ENCODE measurements at places on chromosomes 3 and 15. TPM values are rescaled to one million over a fixed set of nuclear protein-coding genes. Genes with fewer than 3 reads are reported as not detected.

The CCDC13 gene
- 0.30 TPM for total RNA-seq

The ANKUB1 gene
- not detected for total RNA-seq

The SPATA12 gene
- not detected for total RNA-seq

The AHSG gene
- not detected for total RNA-seq

The TM4SF18 gene
- total RNA-seq: 3.7 TPM

GRCh38 chr3:179949412-179949811, 87.3 kb downstream of the PEX5L start:
- no peak overlapping the region for H3K27ac ChIP-seq
- H3K36me3 ChIP-seq: no peaks in the 10 kb centered on the region
- H3K4me1 ChIP-seq: no peaks in the 10 kb centered on the region
- H3K27me3 ChIP-seq: peaks cover 15% of the 10 kb centered on the region

- H3K36me3 ChIP-seq: no peaks in the 10 kb centered on the region
- H3K27ac ChIP-seq: no peak overlapping the region
- no peaks in the 10 kb centered on the region for H3K4me1 ChIP-seq
- peaks cover 4% of the 10 kb centered on the region for H3K27me3 ChIP-seq
- H3K4me3 ChIP-seq: no peak overlapping the region
Observed at GRCh38 chr3:30044515-30044914, 561.9 kb upstream of the TGFBR2 start.

DNA sequence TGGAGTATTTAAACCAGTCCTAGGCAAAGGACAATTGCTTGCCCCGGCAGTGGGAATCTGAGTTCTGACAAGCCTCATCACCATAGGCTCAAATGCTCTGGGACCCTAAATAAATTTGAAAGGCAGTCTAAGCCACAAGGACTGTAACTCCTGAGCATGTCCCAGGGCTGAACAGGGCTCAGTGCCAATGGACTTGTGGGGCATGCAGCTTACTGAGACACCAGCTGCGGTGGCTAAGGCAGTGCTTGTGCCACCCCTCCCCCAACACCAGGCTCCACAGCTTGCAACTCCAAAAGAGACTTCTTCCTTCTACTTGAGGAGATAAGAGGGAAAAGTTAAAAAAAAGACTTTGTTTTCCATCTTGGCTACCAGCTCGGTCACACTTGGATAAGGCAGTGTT, 289.7 kb upstream of the DCBLD2 start:
- H3K4me1 ChIP-seq: peaks cover 29% of the 10 kb centered on the region
- no peak overlapping the region for H3K4me3 ChIP-seq
- peaks cover 16% of the 10 kb centered on the region for H3K36me3 ChIP-seq
- no peaks in the 10 kb centered on the region for H3K27me3 ChIP-seq

- no peaks in the 10 kb centered on the region for H3K4me1 ChIP-seq
- no peaks in the 10 kb centered on the region for H3K27me3 ChIP-seq
Observed at GRCh38 chr15:94353488-94353820, 122.1 kb downstream of the MCTP2 start.

- H3K27me3 ChIP-seq: no peaks in the 10 kb centered on the region
- peaks cover 8% of the 10 kb centered on the region for H3K36me3 ChIP-seq
- DNase-seq: no peak
- no peaks in the 10 kb centered on the region for H3K4me1 ChIP-seq
- H3K27ac ChIP-seq: no peak overlapping the region
- no peak overlapping the region for H3K4me3 ChIP-seq
Observed at GRCh38 chr3:141557961-141558706, 71.3 kb downstream of the RASA2 start.

DNA sequence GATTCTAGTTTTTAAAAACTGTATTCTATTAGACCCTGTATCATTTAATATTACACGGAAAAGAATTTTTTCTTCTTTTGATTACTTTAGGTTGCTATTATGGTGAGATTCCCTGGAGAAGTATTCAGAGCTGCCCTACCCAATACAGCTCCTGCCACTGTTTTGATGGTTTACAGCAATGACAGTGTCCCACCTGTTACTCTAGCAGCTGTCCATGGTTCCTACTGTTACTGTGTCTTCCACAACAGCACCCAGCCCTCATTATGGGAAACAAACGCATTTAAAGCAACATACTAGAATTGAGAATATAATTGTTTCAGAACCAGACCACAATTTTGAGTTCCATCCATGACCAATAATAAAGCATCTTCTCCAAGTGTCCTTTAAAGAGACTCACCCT, 450.7 kb downstream of the SHQ1 start:
- no peaks in the 10 kb centered on the region for H3K36me3 ChIP-seq
- no peak for DNase-seq
- H3K27me3 ChIP-seq: no peaks in the 10 kb centered on the region
- H3K4me1 ChIP-seq: peaks cover 38% of the 10 kb centered on the region

DNA sequence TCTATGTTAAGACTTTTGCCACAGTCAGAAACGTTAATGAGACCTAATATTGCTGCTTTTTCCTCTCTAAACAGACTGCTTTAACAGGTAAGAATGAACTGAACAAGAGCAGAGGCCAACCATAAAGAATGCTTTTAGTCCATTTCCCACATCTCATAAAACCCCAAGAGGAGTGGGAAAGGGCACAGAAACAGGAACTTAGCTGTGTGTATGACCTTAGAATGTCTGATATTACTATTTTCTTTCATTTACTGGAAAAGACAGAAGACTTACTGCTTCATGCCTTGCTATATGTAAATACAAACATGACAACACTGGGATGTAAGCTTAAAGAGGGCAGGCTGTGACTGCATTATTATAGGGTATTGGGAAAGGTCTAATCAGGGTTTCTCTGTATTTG, 115.0 kb downstream of the ISL2 start:
- no peak for DNase-seq
- H3K27ac ChIP-seq: no peak overlapping the region
- no peaks in the 10 kb centered on the region for H3K27me3 ChIP-seq
- H3K36me3 ChIP-seq: no peaks in the 10 kb centered on the region
- H3K4me1 ChIP-seq: no peaks in the 10 kb centered on the region

DNA sequence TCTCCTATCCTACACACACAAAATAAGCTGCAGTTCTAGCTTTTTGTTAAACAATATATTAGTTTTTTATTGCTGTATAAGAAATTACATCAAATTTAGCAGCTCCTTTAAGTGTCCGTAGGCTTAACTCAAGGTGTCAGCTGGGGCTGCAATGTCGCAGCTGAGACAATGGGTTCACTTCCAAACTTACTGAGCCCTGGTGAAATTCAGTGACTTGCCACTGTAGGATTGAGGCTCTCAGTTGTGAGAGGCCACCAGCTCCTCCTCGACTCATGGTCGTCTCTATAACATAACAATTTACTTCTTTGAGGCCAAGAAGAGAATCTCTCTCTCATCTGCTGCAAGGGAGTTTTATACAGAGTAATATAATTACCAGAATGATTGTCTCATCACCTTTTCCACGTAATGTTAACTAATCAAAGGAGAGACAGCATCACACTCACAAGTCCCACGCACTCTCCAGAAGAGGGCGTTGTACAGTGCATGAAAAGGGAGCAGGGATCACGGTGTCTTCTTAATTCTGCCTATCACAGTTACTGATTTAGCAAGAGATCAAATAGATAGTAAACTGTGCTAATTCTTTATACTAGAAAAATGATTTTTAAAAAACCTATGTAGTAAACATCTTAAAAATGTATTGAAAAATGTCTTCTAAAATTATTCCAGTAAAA, 735.6 kb upstream of the GBE1 start:
- no peak overlapping the region for H3K27ac ChIP-seq
- no peaks in the 10 kb centered on the region for H3K4me1 ChIP-seq
- no peak overlapping the region for H3K4me3 ChIP-seq
- DNase-seq: no peak
- H3K36me3 ChIP-seq: no peaks in the 10 kb centered on the region
- H3K27me3 ChIP-seq: peaks cover 17% of the 10 kb centered on the region

DNA sequence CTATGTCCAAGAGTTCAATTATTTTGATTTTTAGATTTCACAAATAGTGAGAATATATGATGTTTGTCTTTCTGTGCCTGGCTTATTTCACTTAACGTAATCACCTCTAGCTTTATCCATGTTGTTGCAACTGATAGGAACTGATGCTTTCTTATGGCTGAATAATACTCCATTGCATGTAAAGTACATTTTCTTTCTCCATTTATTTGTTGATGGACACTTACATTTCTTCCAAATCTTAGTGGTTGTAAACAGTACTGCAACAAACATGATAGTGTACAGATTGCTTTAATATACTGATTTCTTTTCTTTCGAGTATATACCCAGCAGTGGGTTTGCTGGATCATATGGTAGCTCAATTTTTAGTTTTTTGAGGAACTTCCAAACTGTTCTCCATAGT, 600.6 kb upstream of the SEMA6D start:
- no peaks in the 10 kb centered on the region for H3K27me3 ChIP-seq
- no peaks in the 10 kb centered on the region for H3K36me3 ChIP-seq
- H3K4me3 ChIP-seq: no peak overlapping the region
- H3K4me1 ChIP-seq: no peaks in the 10 kb centered on the region

GRCh38 chr3:195900436-195901355, 7.7 kb downstream of the TNK2 start:
- H3K27ac ChIP-seq: peak overlapping the region; percentile 59
- H3K36me3 ChIP-seq: no peaks in the 10 kb centered on the region
- no peaks in the 10 kb centered on the region for H3K27me3 ChIP-seq

GRCh38 chr3:72820415-72820814, 27.8 kb downstream of the SHQ1 start:
- H3K27ac ChIP-seq: no peak overlapping the region
- no peak for DNase-seq
- no peak overlapping the region for H3K4me3 ChIP-seq
- H3K36me3 ChIP-seq: peaks cover 7% of the 10 kb centered on the region
- H3K27me3 ChIP-seq: no peaks in the 10 kb centered on the region

DNA sequence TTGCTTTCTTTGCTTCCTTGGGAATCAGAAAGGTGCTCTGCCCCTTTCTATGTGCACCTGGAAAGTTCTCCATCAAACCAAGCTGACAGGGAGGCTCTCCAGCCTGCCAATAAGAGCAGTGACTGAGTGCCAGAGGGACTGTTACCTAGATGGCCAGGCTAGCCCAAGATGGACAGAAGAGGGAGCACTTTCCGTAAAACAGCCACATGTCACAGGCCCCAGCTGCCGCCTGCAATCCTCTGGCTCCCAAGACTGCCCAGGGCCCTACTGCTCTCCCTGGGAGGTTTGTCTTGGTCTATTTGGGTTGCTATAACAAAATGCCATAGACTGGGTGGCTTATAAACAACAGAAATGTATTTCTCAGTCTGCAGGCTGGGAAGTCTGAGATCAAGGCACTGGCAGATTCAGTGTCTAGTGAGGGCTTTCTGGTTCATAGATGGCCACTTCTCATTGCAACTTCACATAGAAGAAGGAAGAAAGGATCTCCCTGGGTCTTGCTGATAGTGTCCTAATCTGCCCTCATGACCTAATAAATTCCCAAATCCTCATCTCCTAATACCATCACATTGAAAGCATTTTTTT, 72.3 kb downstream of the TAMM41 start:
- H3K4me1 ChIP-seq: peaks cover 11% of the 10 kb centered on the region
- H3K4me3 ChIP-seq: no peak overlapping the region
- H3K36me3 ChIP-seq: peaks cover 6% of the 10 kb centered on the region
- H3K27me3 ChIP-seq: peaks cover 3% of the 10 kb centered on the region
- no peak for DNase-seq

DNA sequence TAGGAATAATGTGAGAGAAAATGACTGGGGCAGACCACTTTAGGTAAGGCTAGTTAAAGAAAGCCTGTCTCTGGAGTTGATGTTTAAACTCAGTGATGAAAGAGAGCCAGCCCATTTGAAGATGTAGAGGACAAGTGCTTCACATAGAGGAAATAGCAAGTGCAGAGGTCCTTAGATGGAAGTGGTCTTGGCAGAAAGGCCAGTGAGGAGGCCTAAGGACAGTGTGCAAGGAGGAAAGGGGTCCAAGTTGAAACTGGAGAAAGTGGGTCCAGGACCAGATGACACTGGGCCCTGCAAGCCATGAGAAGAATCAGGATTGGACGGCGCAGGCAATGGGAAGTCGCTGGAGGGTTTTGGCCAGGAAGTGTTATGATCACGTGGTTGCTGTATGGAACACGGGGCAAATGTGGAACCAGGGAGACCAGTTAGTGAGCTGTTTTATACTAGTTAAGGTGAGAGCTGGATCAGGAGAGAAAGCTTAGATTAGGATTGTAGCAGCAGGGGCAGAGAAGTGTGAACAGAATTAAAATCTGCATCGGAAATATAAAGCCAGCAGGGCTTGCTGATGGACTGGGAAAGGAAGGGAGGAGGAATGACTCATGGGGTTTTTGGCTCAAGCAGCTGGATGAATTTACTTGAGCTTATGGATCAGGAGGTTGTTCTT, 48.0 kb upstream of the SCAANT1 start:
- H3K36me3 ChIP-seq: peaks cover 2% of the 10 kb centered on the region
- peaks cover 16% of the 10 kb centered on the region for H3K4me1 ChIP-seq
- peak overlapping the region; percentile 85 for H3K27ac ChIP-seq
- no peaks in the 10 kb centered on the region for H3K27me3 ChIP-seq

DNA sequence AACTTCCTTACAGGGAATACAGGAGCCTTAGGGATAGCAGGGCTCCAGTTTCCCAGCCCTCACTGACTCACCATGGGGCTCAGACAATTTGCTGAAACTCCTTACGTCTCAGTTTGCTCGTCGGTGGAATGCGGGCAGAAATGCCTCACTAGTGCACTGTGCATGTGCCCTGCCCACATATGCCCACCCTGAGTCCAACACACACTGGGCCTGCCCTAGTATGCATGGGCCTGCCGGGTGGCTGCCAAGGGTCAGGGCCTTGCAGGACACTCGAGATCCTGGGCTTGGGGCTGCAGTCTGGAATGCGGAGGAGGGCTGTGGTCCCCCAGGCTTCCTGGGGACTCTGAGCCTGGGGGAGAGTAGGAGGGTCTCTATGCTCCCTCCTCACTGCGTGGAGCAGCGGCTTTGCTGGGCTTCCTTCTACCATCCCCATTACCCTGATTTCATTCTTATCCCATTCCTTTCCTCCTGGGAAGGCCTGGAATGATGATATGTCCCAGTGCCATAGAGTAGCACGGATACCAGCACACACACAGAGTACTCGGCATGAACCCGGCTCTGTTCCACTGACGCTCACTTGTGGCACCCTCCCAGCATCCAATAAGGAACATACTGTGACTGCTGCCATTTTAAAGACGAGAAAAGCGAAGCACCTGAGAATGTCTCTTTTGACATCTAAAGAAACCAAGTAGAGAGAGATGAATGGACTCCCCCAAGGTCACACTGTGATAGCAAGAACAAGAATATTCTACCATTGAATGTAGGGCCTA, 124.2 kb downstream of the ASB7 start:
- no peaks in the 10 kb centered on the region for H3K27me3 ChIP-seq
- H3K4me3 ChIP-seq: no peak overlapping the region

DNA sequence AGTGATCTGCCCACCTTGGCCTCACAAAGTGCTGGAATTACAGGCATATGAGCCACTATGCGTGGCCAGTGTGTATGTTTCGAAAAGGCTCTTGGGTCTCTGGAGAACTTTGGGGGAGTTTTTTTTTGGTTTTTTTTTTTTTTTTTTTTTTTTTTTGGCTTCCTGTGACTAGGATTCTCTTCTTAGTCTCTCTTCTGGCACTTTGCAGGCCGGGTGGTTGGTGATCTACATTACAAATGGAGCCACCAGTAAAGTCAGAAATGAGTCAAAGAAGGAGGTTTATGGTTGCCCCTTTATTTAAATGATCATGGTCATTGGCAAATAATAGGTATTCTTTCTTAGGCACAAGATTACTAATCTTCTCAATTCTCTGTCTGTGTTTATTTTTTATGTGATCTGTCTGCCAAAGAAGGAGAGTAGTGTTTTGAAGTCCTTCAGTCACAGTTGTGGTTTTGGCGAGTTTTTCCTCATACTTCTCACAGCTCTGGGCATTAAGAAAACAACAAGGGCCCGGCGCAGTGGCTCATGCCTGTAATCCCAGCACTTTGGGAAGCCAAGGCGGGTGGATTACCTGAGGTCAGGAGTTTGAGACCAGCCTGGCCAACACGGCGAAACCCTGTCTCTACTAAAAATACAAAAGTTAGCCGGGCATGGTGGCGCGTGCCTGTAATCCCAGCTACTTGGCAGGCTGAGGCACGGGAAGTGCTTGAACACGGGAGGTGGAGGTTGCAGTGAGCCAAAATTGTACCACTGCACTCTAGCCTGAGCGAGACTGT, 38.3 kb downstream of the PDE8A start:
- DNase-seq: no peak
- no peak overlapping the region for H3K4me3 ChIP-seq
- peaks cover 23% of the 10 kb centered on the region for H3K4me1 ChIP-seq
- peak overlapping the region; percentile 51 for H3K27ac ChIP-seq
- H3K36me3 ChIP-seq: no peaks in the 10 kb centered on the region
